Stimulated activated CD8-positive, alpha-beta memory T cell treated with anti-CD3 and anti-CD28 coated beads, Interleukin-2, amount 100 ng/mL, for 48 hours (primary cell): ENCODE measurements at places on chromosomes 2 and 18.

GRCh38 chr18:38009320-38009719 is 443.7 kb upstream of the CELF4 start:
- no peak for DNase-seq

DNA sequence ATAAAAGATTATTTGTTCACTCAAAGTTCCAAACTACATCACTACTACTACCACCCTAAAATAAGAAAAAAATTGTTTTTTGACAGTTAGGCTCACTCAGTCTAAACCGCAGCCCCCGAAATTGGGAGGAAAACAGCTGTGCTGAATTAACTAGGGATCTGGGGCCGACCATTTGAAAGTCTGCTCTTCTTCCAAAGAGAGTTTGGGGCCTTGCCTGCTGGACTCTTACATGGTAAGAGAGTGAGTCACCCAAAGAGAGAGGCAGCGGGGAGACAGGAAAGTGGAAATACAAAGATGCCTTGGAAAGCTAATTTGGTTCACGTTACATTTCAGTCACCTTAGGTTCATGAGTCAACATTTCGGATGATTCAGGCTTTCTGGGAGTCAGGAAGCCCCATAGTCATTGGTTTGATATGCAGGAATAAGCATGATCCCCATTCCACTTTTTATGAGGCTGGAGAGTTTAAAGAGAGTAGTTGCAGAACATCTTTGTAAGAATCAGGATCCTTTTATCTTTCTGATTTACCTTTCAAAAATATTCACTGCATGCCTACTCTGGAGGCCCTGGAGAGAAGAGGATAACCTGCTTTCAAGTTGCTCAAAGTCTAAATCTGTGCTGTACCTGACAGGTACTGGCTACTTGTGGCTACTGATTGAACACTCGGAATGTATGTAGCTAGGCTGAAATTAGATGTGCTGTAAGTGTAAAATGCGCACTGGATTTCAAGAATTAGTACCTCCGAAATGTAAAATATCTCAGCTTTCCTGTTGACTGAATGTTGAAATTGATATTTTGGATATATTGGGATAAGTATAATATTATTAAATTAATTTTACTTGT is 995 bp upstream of the RTN4 start:
- DNase-seq: no peak

DNA sequence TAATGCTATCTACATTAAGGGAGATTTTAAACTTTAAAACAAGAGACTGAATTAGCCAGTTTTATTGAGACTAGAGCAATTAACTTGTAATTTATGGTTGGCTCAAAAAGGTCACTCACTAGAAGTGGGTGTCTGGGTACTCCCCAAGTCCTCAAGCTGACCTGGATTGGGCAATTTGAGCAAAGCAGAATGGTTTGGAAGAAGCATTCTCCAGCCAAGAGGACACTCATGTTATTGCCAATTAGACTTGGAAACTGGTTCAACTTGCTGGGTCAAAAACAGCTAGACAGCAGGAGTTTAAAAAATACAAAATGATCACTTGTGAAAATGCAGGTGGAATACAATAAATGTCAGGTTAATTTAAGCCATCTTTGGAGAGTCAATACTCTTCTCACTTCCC is 29.5 kb upstream of the MYO1B start:
- no peak for DNase-seq

DNA sequence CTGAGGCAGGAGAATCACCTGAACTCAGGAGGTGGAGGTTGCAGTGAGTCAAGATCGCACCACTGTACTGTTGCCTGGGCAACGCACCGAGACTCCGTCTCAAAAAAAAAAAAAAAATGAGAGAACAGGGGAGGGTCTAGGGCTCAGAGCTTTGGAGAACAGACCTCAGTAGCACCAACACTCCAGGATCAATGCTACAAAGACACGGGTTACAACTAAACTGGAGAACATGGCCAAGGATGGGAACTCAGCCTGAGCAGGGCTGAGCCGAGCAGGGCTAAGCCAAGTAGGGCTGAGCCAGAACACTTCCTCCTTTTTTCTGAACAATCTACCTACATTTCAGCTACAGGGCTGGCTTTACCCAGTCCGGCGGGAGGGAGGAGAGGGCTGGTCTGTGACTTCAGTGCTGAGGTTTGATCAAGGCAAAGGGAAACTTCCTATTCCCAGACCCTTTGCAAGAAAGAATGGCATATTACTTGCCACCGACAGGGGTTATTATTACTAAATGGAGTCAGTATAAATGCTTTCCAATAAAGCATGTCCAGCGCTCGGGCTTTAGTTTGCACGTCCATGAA is 2.9 kb upstream of the CASP8 start:
- no peak for DNase-seq

- no peak for DNase-seq
Observed at GRCh38 chr18:68564351-68564750, 150.6 kb downstream of the TMX3 start.

DNA sequence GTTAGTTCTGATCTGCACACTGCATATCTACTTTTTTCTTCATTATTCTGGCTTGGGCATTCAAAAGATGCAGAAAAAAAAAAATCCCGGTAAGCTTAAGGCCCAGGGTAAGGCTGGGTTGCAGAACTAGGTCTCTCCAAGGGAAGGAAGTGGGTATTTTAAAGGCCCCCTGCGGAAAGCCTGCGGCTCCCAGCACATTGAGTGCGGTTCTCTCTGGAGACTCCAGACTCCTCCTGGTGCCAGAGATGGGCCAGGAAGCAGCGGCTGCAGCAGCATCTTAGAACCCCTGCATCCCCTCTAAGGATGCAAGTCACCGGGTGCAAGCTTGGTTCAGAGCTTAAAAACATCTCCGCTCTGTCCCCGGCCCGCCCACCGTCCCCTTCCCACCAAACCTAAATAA is 49.5 kb downstream of the TGIF1 start:
- DNase-seq: no peak

- no peak for DNase-seq
Observed at GRCh38 chr2:195642027-195642678, 14.9 kb upstream of the SLC39A10 start.

DNA sequence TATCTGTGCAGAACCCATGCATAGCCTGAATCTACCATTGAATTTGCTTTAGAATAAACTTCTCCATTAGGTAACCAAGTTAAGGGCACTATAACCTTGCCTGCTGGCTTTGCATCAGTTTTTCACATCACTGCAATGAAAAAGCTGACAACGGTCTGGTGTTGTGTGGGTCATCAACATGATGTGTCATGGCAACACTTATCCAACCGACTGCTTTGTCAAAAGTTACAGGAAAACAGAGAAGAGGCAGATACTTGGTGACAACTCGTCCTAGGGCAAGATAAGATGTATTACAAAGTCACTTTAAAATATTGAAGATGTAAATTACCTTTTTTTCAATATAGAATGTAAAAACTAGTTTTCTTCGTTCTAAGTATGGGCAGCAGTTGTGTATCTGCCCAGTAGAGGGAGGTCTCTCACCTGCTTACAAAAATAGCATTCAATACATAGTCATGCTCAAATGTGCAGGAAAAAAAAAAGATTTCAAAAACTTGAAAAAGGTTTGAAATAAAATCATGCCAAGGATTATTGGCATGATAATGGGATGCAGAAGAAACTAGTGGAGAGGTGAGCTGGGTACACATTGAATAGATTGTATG is 96.3 kb downstream of the EVA1A start:
- no peak for DNase-seq

DNA sequence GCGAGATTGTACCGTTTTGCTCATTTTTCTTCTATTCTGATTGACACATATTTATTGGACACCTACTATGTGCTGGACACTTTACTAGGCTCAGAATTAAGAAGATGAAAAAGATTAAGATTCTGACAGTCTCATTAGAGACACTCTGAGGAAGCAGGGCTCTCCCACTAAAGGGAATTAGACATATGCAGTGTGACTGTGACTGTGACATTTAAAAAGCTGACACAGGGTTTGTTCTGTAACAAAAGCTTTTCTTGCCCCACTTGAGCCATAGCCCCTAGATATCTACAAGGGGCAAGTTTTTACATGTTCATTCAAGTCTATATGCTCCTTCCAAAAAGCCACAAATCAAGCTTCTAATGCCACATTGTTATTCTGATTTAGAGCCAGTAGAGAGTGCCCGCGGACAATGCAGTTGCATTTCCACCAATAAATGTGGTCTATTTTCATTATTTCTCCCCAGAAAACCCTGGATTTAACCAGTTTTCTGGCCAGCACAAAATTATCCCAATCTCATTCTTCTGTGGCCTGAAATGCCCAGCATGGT is 9.8 kb downstream of the ARHGAP25 start:
- DNase-seq: no peak

GRCh38 chr2:123808243-123808642 is 216.8 kb upstream of the CNTNAP5 start:
- no peak for DNase-seq

GRCh38 chr2:110713513-110714362 is 18.6 kb upstream of the ACOXL start:
- no peak for DNase-seq

GRCh38 chr2:111632661-111633060 is 251.3 kb downstream of the ANAPC1 start:
- DNase-seq: peak; percentile 28

DNA sequence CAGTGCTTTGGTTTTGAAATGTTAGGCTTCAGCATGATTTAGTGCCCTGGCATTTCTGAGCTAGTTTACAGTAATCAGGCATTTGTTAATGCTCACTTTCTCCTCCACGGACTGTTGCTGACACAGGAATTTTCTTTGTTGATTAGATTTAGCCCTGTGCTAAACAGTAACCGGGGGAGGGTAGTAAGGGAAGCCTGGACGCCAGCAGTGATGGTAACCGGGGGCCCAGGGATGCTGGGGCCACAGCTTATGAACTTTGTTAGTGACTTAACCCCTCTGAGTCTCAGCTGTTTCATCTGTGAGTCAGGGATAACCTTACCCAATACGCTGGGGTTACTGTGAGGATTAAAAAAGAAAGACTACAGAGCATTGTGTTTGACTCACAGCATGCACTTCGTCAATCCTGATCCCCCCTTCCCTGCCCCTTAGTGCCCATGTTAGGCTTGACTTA is 33.5 kb downstream of the KLHL29 start:
- no peak for DNase-seq

DNA sequence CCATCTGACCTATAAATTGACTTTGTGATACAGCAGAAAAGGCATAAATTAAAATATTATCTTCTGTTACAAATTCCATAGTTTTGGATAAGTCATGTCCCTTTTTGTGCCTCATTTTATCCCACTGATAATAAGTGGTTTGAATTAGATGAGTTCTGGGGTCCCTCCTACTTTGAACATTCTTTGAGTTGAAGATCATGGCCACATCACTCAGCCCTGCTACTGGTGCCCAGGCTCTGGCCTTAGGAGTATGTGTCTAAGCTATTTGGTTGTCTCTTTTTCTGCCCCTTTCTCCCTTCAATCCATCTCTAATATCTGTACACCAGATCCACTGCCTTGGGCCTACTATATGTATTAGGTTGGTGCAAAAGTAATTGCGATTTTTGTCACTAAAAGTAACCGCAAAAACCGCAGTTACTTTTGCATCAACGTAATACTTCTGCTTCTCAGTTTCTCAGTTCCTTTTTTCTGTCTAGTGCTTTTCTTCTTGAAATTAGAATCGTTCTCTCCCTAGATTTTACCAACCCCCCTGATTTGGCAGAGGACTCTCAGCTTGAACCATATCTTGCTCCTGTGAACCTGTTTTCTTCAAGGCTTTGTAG is 362.5 kb upstream of the TNP1 start:
- no peak for DNase-seq

DNA sequence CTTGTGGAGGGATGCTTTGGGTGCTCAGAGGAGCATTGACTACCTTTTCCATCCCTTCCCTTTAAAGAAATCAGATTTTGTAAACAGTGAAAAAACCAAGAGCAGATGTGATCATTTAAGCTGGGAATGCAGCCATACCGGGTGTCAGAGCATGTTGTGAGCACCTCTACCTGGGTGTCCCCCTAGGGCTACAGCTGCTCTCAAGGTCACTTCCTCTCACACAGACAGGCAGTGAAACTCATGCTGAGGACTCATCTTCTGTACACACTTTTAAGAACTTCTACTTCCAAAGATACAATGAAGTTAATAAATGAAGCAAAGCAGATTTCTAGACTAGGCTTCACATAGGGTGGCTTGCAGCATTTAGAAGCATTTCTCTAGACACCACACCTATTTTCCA is 48.4 kb upstream of the FRZB start:
- DNase-seq: no peak

GRCh38 chr2:102437122-102437521 is 14.2 kb downstream of the IL18RAP start:
- no peak for DNase-seq

DNA sequence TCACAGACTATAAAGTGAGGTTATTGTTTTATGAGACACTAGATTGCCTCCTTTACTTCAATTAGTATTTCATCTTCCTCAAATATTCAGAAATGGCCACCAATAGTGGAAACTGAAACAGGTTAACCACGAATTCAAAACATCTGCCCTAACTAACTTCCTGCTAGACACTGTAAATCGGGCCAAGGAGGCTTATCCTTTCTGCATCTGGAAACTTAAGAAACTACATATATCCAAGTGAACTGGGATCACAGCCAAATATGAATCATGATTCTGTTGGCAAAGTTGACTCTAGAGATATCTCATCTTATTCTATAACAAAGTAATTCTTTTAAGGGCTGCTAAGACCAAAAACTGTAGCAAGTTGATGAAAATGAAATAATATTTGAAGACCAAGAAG is 136.6 kb upstream of the ZC3H15 start:
- DNase-seq: no peak

GRCh38 chr2:35783723-35784122 is 571.9 kb upstream of the CRIM1 start:
- DNase-seq: no peak

DNA sequence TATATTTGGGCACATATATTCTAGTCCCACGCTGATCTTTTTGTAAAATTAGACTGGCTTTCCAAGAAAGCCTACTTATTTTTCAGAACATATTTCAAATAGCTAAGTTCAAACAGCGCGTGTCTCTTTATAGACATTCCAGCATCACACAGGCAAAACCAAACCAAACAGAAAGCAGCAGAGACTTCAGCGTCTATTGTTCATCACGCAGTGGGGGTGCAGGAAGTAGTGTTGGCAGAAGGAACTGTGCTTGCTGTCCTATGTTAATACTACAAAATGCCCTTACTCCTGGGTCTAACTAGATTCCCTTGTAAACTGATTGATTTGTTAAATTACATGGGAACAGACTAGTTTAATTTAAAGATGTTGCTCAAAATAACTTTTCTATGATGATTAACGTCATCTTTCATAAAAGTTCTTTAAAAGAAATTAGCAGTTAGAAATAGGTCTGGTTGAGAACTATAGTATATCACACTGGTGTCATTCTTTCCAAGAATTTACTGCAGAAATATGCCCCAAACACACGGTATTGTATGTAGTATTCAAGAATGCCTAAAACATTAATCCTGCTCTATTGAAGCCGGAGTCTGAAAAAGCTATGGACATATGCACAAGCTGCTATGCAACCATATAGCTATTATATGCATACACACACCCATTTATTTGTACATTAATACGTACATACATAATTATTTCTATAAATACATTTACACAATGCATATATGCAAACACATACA is 436.3 kb downstream of the CBLN2 start:
- no peak for DNase-seq

DNA sequence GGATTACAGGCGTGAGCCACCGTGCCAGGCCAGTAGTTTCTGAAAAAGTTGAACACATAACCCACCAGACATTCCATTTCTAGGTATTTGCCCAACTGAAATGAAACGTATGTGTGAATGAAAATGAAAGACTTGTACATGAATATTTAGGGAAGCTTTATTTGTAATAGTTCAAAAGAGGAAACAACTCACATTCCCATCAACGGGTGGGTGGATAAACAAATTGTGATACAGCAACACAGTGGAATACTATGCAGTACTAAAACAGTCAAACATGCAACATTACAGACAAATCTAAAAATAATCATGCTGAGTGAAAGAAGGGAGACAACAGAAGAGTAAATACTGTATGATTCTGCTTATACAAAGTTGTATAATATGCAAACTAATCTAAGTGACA is 46.8 kb downstream of the TMEM131 start:
- no peak for DNase-seq
